ENCODE measurements at places on chromosomes 11 and 22.
A peak's percentile ranks its signal among the peaks of the same experiment; 100 is the strongest.

- DNase-seq = no peak
Observed at GRCh38 chr11:100760744-100761143, 73.7 kb downstream of the ARHGAP42 start.

DNA sequence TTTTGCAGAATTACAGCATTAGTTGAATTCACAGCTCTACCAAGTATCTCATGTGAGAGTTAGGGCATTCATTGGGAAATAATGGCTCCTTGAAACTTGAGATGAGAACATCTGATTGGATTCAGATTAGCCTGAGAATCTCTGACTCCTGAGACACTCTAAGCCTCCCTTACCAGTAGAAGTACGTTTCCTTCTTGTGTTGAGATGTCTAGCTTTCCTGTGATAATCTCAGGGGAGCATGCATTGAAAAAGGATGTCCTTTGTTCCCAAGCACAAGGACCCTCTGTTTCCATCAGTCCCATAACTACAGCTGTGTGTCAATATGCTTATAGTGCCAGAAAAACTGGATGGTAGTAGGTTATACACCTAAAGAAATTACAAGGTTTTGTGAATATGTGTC, 35.2 kb upstream of the RDX start:
- DNase-seq = no peak

DNA sequence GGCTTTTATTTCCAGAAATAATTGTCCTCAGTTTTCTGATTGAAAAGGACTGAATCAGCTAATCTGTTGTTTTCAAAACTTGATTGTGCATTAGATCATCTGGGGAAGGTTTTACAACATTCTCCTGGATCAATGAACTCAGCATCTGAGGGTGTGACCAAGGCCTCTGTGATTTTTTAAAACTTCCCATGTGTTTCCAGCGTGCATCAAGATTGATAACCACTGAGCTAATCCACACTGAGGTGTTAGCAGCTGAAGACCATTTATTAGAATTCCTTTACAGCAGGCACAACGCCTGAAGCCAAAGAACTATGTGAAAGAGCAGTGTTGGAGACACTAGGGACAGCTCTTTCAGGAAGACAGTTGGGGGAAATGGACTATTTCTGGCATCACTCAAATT, 10.2 kb downstream of the VSTM5 start:
- DNase-seq = peak; percentile 24

GRCh38 chr11:91730057-91730456, 494.6 kb upstream of the FAT3 start:
- no peak for DNase-seq

DNA sequence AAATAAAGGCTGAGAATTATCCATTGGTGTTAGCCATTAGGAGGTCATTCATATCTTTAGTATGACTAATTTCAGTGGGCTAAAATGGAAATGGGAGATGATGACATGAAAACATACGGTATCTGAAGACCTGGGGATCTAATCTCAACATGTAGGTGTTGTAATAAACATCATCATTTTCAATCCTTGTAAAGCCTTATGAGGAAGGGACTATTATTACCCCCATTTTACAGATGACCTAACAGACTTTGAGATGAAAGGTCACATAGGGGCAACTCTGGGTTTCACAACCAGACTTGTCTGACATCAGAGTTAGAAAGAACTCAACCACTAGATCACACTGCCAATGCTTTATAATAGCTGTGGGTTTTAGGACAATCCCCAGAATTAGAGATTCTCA, 34.8 kb upstream of the TMEM135 start:
- no peak for DNase-seq

Data from skin of body (tissue), 3 donors.